ENCODE measurements at places on chromosomes 2 and 18.

- DNase-seq: no peak
Observed at GRCh38 chr2:23209059-23209458, 175.9 kb upstream of the KLHL29 start.

DNA sequence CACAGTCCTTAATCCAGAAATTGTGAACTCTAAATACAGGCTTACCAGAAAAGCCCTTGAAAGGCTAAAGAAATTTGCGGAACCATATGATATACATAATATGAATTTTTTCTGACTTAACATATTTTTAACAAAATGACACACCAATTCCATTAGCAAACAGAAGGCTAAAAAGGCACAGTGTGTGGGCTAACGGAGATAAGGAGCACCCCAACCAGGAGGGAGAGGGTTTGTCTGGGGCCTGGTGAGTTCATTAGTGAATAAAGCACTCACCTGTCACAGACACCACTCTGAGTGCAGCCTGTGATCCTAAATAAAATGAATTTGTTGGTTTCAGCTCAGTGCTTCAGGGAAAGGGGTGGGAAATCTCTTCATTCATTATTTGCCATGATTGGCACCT is 2.7 kb upstream of the FECH start:
- no peak for DNase-seq

GRCh38 chr2:219368690-219369191 is 19.0 kb downstream of the DNPEP start:
- no peak for DNase-seq

GRCh38 chr2:158497486-158497885 is 40.7 kb downstream of the PKP4 start:
- no peak for DNase-seq

DNA sequence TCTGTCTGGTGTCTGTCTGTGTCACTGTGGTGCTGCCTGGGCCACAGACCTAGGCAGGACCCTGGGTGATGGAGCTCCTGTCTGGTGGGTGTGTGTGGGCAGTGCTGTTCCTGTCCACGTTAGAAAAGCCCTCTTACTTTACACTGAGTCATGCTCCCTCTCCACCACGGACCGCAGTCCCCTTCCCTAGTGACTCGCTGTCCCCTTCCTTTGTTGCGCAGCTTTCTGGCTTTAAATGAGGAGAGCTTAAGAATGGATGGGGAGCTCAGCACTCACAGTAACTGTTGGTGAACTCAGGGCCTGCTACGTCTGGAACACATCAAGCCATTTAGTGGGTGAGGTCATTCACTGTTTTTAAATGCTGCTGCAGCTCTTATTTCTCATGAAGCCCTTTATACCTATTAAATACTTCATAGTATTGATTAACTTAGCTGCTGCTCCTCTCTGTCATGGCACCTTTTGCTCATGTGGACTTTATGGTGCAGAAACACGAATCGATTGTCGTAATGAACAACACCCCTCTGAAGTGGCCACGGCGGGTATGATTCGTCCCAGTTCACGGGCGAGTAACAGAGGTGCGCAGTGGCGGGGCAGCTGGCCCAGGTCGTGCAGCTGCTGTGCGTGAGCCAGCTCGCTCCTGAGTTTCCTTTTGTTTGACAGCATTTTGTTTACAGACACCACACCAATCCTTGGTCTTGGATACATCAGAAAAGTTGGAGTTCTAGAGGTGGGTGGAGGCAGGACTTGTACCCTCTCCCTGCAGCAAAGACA is 100.4 kb downstream of the LDLRAD4 start:
- no peak for DNase-seq

DNA sequence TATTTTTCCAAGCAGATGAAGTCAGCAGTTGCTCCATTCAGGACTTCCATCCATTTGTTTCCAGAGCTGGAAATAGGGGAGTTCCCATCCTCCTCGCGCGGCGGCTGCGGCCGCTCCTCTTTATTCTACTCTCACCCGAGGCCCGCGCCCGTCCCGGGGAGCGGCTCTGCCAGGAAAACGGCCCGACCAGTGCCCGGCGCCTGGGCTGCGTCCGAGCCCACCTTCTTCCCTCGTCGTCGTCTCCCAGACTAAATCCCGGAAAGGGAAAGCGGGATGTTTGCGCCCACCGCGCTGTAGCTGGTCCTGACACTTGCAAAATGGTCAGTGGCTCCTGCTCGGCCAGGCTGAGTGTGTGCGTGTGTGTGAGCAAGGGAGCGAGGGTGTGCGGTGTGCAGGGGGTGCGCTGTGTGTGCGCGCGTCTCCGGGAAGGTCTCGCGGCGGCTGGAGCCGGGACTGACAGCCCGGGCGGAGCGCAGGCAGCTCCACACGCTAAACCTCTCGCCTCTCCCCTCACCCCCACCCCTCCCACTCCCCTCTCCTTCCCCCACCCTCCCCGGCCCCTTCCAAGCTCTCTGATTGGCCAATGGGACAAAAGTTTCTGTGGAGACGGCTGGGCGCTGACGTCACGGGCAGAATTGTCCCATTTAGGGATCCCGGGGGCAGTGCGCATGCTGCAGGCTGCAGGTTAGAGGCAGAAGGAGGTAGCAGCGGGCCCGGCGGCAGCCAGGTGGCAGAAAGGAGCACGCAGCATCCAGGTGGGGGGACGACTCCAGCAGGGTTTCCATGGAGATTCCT is at the start of gene NOL4:
Gene NOL4 (minus strand): TSS at position 491 of the 795 bp plus-strand sequence. CDS start 1,660 bp downstream, outside the sequence.
- DNase-seq: peak; percentile 32

DNA sequence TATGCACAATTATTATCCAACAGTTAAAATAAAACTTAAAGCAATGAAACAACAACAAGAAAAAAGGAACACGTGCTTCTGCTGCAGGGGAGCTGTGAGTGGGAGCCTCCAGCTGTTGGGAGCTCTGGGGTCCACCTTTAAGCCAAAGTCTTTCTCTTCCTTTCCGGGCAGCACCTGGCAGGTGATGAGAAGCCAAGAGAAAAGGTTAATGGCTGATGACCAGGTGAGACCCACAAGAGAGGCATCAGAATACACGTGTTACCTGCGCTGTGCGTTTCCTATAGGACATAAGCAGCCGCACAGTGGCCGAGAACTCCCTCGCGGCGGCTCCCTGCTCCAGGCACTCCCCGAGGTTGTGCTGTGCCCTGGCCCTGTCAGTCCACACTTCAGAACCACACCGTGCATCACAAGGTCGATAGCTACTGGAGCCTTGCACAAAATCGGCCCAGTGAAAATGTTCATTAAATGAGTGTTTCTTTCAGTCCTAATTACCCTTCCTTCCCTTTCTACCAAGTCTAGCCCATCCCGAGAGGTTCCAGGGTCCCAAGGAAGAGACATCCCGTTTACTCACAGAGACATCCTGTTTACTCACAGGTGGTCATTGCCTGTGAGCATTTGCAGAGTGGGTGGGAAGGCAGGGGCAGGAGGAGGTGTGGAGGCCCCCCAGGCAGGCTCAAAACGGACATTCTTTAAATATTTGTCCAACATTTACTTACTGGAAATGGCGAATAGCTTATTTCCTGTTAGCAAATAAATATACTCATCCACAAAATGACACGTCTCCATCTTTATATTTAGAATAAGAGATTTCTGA is 44.9 kb upstream of the ASB18 start:
- DNase-seq: no peak

GRCh38 chr18:74294526-74294925 is 2.8 kb upstream of the CYB5A start:
- no peak for DNase-seq

DNA sequence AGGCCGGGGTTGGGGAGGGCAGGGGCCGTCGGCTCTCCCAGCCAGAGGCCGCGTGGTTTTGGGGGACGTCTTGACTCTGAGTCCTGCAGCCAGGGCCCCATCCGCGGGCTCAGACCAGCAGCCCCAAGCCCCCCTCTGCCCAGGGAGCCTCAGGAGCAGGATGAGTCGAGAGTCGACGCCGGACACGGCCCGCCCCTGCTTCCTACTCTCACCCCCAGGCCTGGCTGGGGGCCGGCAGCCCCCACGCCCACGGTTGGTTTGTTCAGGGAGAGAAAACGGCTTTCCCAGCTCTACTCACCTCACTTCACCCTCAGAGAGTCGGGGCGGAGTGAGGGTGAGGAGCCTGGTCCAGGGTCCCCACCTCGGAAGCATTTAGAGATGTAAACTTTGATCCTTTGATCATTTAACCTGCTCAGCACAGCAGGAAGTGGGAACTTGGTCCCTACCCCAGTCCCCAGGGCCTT is 6.9 kb downstream of the SNORC start:
- no peak for DNase-seq

- DNase-seq: no peak
Observed at GRCh38 chr2:90207454-90208058, 1516.1 kb downstream of the RPIA start.

DNA sequence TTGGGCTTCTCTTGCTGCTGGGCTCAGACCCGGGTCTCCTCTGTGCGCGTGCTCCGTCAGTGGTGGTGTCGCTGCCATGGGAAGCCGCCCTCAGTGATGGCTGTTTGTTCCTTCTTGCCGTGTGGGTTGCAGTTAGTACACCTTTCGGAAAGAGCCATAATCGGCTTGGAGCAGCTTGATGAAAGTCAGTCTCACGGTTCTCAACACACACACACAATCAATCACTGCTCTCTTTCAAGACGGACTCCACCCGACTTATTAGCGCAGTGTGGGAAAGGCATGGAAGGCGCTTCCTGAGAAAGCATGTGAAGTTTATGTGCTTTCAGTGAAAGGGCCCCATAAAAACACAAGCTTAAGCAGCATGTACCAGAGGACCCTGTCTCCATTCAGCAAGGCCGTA is 64.1 kb downstream of the SOX11 start:
- DNase-seq: no peak
